ENCODE measurements at places on chromosomes 3 and 15.

- no peak for DNase-seq
Measured at GRCh38 chr15:73334086-73334485, 34.7 kb downstream of the HCN4 start.

GRCh38 chr3:34646911-34647460 is 848.6 kb downstream of the PDCD6IP start:
- DNase-seq, result no peak

DNA sequence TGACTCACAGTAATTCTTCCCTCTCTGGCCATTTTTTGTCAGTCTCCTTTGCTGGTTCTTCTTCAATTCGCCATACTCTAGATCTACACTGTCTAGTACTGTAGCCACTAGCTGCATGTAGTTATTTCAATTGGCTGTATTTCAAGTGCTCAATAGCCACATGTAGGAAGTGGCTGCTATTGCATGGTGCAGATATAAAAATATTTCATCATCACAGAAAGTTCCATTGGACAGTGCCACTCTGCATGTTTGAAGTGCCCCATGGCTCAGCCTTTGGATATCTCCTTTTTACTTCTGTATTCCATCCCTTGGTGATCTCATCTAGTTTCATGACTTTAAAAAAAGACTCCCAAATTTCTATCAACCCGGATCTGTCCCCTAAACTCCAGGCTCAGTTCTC is 22.1 kb downstream of the PPP2R3A start:
- no peak for DNase-seq

DNA sequence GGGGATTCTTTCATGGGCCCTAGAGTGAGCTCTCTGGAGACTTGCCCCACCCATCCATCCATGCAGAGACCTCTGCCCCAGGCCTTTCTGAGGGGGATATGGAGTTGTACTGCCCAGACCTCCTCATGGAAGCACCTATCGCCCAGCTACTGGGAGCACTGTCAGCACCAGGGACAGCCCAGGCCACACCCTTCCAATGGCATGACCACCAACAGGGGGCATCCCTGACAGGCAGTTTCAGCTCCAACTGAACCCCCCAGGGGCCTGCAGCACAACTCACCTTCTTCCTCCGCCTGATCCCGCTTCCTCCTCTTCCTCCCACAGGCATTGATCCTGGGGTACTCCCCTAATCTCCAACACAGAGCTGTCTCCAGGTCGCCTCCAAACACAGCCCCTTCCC is 21.8 kb downstream of the MRPS11 start:
- DNase-seq, result no peak

GRCh38 chr3:47847260-47847659 is 44.3 kb downstream of the DHX30 start:
- no peak for DNase-seq

DNA sequence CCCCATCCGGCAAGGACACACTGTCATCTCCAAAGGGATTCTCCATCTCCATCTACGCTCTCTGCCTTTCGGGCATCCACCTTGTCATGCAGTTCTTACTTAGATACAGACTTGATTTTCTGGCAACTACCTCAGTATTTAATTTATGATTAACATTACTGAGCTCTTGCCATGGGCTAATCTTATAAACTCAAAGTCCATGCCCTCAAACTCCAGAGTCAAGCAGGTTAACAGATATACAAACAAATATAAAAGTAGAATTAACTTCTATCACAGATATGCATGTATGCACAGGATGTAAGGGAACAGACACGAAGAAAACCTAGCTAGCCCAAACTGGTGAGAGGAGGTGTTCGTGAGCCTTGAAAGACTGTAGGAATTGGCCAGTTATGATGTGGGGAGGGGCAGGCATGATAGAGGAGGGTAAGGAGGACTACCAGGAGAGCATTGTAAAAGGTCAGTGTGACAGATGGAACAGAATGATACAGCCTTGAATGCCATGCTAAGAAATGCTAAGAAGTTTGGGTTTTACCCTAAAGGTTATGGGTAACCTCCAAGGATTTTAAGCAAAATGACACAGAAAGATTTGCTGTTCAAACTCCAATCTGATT is 334.3 kb downstream of the ULK4 start:
- no peak for DNase-seq

- DNase-seq, result no peak
Measured at GRCh38 chr3:67620869-67621268, 33.5 kb downstream of the SUCLG2 start.

GRCh38 chr3:174242311-174243041 is 616.7 kb upstream of the NAALADL2 start:
- DNase-seq, result no peak

Measured in activated CD4-positive, alpha-beta T cell treated with anti-CD3 and anti-CD28 coated beads, Interleukin-10, Interleukin-2, amounts not matched to agents 100 ng/mL and 50 ng/mL, durations not matched to agents 16 hours and 8 hours (primary cell).